NCI-H1105 treated with DMSO at 0.1 percent for 48 hours (cell line): ENCODE measurements at places on chromosomes 6 and 20.

DNA sequence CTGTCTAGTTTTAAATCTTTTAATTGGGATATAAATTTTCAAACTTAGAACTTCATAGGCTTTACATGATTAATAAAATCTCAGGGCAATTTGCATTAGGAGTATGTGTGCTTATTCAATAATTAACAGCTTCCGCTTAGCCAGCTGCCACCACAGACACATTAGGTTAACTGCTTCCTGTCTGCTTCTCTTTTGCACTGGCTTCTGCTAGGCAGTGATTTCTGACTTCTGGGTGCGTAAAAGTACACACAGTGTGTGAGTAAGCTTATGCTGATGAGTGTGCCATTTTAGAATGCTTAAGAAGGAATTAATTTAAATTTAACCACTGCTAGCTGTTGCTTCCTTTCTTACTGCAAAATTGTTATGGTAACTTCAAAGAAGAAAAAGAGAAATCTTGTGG is 73.9 kb downstream of the F13A1 start:
- DNase-seq = no peak

DNA sequence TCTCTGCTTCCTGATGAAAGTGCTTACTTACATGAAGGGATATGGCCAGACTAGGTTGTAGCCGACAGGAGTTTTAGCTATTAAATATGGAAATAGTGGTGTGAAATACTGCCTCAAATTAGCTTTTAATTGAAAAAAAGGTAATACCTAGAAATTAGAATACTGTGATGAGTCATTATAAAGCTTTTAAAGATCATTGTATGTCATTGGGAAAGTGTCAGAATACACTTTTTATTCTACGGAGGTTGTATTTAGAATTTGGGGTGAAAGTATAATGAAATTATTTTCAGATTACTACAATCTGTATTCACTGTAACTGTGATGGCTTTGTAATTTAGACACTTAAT is 2.2 kb downstream of the LOC128125822 start:
- no peak for DNase-seq

DNA sequence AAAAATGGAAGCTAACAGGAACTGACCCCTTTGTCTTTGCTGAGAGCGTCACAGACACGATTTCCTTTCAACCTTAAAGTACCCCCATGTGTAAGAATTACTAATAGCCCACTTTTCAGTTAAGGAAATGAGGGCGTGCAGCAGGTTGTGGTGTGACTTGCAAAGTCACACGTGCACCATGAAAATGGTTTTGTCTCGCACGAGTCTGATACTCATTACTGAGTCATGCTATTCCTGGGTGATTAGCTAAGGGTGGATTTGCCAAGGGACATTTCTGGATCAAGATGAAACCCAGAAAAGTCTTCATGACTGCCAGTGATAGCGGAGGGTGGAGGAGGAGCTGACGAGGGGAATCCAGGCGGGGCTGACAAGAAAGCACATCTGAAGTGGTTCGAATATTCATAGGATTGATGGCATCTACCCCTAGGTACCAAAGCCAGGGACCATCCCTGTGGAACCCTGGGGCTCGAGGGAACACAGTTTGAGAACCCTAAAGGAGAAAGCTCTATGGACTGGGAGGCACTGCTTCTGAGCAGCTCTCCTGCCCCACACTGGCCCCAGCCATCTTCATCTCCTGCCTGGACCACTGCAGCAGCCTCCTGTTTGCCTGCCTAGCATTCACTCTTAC is 12.1 kb upstream of the NFATC2 start:
- DNase-seq = no peak

DNA sequence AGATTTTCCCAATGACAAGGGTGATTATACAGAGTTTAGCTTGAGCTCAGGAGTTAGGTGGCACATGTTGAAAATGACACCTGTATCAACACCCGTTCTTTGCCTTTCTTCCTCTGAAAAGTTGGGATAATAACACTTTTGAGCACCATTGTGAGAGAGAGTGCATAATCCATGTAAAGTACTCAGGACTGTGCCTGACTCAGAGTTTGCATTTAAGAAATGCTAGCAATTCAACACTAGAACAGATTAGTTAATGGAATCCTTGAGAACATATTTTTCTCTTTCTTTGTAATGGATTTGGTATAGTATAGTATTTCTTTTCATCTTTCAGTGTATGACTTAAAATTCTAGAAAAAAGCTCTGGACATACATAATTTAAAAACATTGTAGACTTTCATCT is 449.2 kb downstream of the GJA1 start:
- DNase-seq = no peak

DNA sequence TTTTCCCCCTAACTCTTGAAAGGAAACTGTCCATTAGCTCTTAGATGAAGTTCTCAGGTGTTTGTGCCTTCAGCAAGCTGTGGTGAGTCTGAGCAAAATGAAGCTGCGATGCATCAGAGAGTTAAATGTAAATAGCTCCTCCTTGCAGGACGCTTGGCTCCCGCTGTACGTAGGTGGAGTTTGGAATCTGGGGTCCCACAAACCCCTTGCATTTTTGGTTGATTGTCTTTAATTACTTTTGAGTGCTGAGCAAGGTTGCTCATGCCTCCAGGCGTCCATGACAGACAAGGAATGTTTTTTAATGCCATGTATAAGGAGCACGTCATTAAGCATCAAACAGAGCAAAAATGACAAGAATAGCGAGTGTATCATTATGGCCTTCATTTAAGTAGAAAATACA is 300.5 kb downstream of the TFAP2C start:
- DNase-seq = no peak

GRCh38 chr6:117711369-117711768 is 36.1 kb downstream of the NUS1 start:
- DNase-seq = no peak

- no peak for DNase-seq
Observed at GRCh38 chr6:150673720-150674346, 74.1 kb downstream of the PLEKHG1 start.

- DNase-seq = no peak
Observed at GRCh38 chr6:114195027-114195365, 147.8 kb downstream of the HS3ST5 start.
